ENCODE measurements at places on chromosomes 16 and 17.
A peak's percentile ranks its signal among the peaks of the same experiment; 100 is the strongest.

DNA sequence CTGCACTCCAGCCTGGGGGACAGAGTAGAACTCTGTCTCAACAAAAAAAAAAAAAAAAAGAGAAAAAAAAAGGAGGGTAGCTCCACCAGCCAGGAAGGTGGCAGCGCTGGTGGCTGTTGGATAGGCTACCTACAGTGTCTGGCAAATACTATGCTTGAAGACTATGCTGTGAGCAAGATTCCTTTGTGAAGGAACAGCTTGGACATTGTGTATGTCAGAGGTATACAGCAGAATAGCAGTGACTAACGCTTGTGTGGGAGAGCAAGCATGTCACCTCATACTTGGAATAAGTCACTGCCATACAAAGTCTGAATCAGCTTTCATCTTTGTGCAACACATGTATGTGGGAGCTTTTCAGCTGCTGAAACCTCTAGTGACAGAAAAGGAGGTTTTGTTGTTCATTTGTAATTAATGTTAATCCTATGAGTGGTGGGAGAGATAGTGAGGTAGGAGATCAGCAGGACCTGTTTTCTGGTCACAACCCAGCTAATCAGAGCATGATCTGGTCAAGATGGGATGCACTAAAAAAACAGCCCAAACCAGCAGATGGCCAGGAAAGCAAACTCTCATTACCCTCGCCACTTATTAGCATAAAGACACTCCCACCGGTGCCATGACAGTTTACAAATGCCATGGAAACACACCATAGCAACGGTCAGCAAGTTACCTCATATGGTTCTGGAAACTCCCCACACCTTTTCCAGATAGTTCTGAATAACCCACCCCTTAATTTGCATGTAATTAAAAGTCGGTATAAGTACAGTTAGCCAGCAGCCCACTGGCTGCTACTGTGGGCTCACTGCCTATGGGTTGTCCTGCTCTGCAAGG is 6.8 kb upstream of the ITGAD start:
- DNase-seq = no peak

DNA sequence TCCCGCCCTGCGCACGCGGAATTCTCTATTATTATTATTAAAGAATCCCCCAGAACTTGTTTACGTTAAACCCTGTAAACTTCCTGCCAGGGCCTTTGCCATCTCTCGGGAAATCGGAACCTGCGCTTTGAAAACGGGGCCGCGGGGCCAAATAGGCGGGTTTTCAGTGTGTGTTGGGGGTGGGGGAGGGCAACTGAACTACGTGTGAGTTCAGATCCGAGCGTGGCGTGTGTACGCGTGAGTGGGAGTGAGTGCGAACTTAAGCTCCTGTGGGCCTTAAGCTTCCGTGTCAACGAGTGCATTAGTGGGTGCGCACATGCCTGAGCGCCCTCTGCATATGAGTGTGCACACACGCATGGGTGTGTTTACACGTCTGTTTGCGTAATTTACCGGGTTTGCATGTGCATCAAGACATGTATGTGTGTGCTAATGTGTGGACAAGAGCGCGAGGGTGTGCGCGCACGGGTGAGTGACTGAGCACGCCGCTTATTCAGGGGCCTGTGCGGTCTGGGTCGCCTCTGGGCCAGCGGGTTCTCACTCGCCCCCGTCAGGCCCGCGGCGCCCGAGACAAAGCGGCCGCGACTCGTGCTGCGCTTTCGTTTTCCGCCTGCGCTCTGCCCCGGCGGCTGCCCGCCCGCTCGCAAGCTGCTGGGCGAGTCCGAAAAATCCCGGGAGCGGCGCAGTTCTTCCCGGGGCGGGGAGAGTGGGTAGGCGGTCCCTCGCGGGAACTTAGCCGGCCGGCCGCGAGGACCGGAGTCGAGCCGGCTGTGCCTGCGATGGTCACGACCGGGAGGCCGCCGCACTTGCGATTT is 1.2 kb upstream of the FOXF1 start:
- DNase-seq = peak; percentile 53

GRCh38 chr17:80035937-80036714 is at the start of gene CCDC40:
Gene CCDC40 (plus strand): TSS chr17:80036642. CDS start chr17:80036663, 21 bp downstream.
- DNase-seq = peak; percentile 84

DNA sequence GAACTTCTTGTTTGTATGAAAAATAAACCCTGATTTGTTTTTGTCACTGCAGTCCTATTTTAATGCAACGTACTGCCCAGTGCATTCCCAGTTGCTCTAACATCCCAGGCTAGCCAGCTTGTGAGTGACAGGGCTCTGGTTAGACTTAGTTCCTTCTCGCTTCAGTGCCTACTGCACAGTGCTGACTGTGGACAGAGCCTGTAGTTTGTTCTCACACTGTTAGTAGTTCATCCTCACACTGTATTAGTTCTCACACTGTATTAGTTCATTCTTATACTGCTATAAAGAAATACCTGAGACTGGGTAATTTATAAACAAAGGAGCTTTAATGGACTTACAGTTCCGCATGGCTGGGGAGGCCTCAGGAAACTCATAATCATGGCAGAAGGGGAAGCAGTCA is 116.6 kb upstream of the SALL1 start:
- no peak for DNase-seq

DNA sequence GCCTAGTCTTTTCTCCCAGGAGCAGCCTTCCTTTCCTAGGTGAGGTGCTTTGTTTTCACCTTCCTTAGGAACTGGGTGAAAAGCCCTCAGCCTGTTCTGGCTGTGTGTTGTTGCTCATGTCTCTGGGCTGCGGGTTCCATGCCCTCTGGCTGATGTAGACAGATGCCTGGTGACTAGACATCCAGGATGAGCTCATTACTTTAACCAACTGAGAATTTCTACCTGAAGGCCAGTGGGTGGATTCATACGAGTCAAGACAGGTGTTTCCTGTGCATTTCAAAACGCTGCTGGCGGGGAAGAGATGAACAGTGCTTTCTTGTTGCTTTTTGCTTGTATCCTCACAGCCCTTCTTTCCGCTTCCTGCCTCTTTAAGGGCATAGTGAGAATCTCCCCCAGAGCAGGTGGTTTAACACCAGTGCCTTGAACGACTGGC is 22.3 kb downstream of the SAP30BP start:
- DNase-seq = peak; percentile 73

DNA sequence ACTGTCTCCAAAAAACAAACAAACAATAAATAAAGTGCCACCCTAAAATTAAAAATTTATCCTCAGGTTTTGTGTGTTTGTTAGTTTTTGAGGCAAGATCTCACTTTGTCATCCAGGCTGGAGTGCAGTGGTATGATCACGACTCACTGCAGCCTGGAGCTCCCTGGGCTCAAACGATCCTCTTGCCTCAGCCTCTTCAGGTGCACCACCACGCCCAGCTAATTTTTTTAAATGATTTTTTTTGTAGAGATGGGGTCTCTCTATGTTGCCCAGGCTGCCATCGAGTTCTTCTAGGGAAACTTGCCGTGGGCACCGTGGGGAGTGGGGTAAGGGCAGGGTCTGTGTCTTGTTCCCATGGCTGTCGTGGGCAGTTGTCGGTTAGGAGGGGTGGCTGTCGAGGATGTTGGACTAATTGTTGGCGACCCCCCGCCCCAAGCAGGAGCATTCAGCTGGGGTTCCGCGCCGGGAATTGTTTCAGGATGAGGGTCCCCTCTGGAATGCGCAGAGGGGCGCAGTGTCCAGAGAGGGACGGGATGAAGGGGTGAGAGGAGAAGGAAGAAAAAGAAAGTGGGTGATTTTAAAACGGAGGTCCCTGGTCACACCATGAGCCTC is 1.1 kb upstream of the RNF213 start:
- no peak for DNase-seq

DNA sequence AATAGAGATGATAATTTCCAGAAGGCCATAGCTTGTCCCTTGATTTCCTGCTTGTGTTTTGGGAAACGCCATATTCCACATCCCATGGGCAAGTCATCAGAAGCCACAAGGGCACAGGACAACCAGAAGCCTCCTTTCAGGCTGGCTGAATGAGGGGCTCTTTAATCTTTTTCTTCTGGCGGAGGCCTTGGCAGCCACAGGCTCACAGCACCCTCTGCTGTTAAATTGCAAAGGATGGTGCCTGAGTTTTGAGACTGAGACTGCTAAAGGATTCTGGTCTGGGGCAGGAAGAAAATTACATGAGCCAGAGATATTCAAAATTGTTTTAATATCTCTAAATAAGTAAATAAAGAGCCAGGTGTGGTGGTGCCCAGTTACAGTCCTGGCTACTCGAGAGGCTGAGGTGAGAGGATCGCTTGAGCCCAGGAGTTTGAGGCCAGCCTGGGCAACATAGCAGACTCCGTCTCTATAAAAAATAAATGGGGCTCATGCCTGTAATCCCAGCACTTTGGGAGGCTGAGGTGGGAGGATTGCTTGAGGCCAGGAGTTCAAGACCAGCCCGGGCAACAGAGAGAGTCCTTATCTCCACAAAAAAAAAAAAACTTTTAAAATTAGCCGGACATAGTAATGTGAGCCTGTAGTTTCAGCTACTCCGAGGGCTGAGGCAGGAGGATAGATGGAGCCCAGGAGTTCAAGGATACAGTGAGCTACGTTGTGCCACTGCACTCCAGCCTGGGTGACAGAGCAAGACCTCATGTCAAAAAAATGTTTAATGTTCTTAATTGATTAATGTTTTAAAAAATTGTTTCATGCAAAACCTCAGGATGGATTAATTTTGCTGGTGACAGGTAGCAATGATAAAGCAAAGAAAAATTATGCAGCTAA is 26.3 kb downstream of the AARSD1 start:
- peak; percentile 66 for DNase-seq

GRCh38 chr16:50711862-50712559 is 18.6 kb downstream of the NOD2 start:
- no peak for DNase-seq

DNA sequence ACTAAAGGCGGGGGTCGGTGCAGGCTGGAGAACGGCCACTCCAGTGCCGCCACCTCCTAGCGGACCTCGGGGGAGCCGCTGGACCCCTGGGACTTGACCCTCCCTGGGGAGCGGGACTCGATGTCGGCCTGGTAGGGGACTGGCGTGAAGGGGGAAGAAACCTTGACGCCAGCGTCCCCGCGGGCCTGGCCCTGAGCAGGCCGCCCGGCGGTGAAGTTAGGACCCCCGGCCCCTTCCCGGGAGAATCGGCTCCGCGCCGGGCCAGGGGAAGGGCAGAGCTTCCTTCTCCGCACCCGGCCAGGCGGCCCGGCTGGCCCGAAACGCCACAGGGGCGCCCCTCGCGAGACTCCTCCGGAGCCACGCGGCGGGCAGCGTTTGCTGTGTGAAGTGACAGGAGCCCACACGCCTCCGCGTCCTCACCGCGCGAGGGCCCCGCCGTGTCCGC is 389 bp downstream of the DUS1L start:
- no peak for DNase-seq

GRCh38 chr16:28062847-28063521 is 530 bp downstream of the GSG1L start:
- DNase-seq = no peak

GRCh38 chr17:60087882-60088669 is 9.4 kb upstream of the HEATR6 start:
- DNase-seq = peak; percentile 57

- no peak for DNase-seq
These were observed 2.9 kb downstream of the CPPED1 start for GRCh38 chr16:12800817-12801216.

GRCh38 chr16:14378689-14379467 is 251.2 kb downstream of the PARN start:
- no peak for DNase-seq

DNA sequence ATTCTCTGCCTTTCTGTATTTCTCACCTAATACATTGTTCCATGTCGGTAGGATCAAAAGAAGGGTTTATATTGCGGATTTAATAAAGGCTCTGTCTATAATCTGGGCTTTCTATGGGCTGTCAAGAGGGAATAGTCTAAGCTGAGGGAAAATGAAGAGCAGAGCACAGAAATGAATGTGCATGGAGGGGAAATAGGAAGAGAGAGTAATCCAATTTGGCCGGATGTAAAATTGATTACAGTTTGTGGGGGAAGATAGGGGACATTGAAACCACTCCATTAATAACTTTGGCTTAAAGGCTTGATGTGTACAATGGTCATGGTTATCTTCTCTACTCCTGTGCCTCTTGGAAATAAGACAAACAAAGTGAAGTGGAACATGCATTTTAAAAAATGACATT is 334.2 kb upstream of the CDH8 start:
- peak; percentile 1 for DNase-seq

DNA sequence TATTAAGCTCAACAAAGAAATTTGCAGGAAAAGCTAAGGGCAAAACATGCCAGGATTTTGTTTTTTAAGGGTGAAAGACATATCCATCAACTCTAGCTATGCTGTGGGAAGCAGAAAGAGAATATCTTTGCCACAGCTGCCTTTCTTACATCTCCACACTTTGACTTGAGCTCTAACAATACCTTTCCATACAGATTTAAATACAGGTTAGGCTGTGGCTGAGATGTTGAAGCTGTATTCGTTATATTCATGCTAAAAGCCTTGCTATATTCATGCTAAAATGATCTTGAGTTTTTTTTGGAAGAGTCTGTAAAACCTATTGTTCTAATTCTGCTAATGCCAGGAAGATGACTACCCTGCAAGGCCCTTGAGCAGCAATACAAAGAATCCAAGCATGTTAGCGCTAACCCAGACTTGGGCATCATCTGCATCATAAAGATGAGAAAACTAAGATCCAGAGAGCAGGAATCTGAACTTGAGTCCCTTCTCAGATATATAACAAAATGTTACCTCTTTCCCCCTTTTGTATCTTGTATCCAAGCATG is 204.8 kb upstream of the C17orf78 start:
- no peak for DNase-seq

GRCh38 chr17:78343187-78343542 is 16.7 kb downstream of the SOCS3 start:
- peak; percentile 93 for DNase-seq

- no peak for DNase-seq
These were observed 1.3 kb downstream of the TBCD start for GRCh38 chr17:82753201-82753464.

DNA sequence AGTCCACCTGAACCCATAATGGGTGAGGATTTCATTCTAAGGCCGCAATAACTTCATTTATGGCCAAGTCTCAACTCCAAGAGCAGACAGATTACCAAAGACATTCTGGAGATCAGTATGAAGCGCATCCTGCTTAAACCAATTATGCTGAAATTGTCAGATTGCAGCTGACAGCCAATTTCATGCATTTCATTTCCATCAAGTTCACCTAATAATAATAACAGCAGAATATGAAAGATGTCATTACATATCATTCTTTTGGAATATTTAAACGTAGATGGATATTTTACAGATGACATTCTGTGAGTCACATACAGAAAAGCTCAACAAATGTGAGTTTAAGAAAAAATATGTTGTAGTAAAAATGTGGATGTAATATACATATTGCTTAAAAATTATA is 54.9 kb upstream of the NACA2 start:
- DNase-seq = no peak

- DNase-seq = no peak
These were observed 195.9 kb upstream of the PMFBP1 start for GRCh38 chr16:72367851-72368250.
